ENCODE measurements at places on chromosomes 12 and 14.

- DNase-seq, result no peak
Measured at GRCh38 chr12:58066296-58066695, 124.9 kb downstream of the ATP23 start.

- DNase-seq, result peak; percentile 65
Measured at GRCh38 chr12:130562716-130563115, 153.4 kb downstream of the RIMBP2 start.

DNA sequence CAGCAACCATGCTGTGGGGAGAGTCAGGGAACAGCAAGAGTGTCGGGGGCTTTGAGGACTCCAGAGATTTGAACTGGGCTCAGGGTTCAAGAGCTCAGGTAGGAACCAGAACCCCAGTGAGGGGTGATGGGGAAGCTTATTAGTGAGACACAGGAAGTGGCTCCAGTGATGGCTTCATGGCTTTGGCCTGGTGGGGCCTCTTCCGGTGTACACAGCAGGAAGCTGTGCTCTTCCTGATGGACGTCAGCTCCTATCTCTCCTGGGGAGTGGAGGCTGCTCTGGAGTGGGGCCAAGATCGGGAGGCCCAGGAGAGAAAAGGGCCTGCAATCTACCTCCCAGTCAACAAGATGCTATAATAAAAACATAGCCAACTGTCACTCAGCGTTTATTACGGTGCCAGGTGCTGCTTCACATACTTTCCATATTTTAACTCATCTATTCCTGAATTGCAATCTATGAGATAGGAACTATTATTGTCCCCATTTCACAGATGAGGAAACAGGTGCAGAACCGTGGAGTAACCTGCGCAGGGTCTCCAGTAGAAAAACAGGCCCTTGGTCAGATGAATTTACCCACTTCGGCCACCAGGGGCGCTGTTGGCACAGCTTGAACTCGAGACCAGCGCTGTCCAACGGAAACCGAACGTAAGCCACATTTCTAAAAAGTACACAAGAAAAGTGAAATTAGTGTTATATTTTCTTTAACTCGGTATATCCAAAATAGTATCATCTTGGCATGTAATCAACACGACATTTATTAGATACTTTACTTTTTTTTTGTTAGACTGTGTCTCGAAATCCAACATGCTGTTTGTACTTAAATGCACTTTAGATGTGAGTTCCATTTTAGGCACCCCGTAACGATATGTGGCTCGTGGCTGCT lies 63.6 kb upstream of the DLK1 start:
- peak; percentile 51 for DNase-seq

GRCh38 chr14:100810435-100810834 lies 15.5 kb upstream of the MEG3 start:
- DNase-seq, result no peak

DNA sequence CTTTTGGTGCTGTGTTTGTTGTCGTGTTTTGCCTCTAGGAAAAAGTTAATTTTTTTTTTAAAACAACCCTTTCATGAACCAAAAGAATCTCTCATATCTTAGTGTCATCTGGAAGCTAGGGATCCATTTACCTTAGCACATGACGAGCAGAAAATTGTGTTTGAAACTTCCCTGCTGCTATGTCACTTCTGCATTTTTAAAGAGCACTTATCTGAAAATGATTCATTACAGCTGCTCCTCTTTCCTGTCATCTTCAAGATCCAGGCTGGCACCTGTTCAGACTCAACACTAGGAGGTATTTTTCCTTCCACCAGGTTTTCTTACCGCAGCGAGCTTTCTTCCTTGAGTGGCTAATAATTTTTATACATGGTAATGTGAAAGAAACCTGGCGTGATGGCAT lies 67.0 kb downstream of the EML1 start:
- no peak for DNase-seq

DNA sequence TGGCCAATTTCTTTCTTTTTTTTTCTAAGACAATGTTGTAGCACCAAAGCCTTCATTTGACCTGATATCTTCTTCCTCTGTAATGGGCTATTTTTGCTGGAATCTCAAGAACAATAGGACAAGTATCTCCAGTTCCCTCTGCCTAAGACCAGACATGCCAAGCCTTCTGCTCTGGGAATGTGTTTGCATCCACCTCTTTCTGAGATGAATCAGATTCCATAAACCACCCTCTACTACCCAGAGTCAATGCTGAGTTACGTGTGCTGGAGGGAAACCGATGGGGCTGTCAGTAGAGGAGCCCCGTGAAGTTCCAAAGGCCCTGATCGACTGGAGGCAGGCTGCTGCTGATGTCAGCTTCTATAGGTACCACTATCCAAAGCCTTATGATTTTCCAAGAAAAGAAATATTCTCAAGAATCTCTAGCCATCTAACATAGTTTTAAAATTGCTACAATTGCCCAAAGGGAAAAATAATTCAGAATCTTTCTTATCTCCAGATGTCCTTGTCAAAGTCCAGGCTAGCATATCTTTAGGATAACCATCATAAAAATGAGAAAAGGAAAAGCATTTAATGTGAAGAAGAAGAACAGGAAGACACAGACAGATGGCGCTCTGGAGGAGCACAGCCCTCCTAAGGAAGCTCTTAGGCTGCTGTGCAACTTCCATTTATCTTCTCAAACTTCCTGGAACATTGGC lies 101.9 kb downstream of the SLC8A3 start:
- DNase-seq, result peak; percentile 54

GRCh38 chr12:124506145-124506831 lies 61.1 kb downstream of the NCOR2 start:
- DNase-seq, result no peak

GRCh38 chr12:122382919-122383350 lies 39.5 kb downstream of the CLIP1 start:
- DNase-seq, result no peak

DNA sequence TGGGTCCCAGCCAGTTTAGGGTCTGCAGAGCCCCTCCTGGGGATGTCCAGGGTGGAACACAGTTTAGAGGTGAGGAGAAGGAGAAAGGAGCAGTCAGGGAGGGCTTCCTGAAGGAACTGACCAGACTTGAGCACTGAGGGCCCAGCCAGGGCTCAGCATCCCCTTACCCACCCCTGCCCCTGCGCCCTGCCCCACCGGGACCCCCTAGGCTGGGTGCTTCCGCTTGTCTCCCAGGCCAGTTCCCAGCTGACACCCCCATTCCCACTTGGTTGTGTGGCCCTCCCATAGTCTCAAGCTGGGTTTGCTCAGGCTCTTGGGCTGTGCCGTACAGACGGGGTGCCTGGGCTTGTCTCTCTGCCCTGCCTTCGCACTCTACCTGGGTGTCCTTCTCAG lies 26.3 kb upstream of the KIF26A start:
- no peak for DNase-seq

DNA sequence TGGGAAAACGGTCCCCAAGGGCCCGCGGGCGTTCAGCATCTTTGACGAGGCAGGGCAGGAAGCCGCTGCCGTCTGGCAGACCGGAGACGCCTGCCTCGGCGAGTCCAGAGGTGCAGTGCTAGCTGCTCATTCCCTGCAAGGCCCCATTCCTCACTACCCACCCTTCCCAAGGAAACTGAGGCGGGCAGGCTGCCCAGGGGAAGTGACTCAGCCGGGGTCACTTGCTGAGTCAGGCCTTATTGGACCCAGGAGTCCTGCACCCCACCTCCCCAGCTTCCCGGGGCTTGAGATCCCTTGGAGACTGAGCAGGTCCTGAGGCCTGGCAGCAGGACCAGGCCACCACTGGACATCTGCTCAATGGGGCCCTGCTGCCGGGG lies 3.7 kb downstream of the SH2B3 start:
- no peak for DNase-seq

- no peak for DNase-seq
Measured at GRCh38 chr12:47087088-47087688, 7.4 kb upstream of the AMIGO2 start.

All from SW480 (cell line).